ENCODE measurements at places on chromosomes 12 and 14. TPM values are rescaled to one million over a fixed set of nuclear protein-coding genes. Genes with fewer than 3 reads are reported as not detected.

DNA sequence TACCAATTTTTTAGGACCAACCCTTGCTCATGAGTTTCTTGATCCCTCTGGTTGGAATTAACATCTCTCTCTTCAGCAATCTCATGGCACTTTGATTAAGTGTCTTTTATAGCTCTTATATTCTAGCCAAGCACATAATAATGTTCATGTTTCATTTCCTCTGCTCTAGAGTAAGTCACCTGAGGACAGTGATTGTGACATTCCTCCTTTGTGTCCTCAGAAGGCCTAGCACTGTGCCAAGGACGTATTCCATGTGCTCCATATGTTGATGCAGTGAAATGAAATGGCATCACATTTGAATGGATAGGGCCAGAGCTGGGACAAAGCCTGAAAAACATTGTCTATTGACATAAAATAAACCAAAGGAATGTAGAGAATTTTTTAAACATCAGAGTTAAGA lies 322.8 kb upstream of the PRICKLE1 start:
- no peak for DNase-seq

- DNase-seq: no peak
Observed at GRCh38 chr12:124577986-124578385, 10.6 kb upstream of the NCOR2 start.

- DNase-seq: no peak
Observed at GRCh38 chr14:23358042-23358441, 5.4 kb upstream of the SLC22A17 start.

DNA sequence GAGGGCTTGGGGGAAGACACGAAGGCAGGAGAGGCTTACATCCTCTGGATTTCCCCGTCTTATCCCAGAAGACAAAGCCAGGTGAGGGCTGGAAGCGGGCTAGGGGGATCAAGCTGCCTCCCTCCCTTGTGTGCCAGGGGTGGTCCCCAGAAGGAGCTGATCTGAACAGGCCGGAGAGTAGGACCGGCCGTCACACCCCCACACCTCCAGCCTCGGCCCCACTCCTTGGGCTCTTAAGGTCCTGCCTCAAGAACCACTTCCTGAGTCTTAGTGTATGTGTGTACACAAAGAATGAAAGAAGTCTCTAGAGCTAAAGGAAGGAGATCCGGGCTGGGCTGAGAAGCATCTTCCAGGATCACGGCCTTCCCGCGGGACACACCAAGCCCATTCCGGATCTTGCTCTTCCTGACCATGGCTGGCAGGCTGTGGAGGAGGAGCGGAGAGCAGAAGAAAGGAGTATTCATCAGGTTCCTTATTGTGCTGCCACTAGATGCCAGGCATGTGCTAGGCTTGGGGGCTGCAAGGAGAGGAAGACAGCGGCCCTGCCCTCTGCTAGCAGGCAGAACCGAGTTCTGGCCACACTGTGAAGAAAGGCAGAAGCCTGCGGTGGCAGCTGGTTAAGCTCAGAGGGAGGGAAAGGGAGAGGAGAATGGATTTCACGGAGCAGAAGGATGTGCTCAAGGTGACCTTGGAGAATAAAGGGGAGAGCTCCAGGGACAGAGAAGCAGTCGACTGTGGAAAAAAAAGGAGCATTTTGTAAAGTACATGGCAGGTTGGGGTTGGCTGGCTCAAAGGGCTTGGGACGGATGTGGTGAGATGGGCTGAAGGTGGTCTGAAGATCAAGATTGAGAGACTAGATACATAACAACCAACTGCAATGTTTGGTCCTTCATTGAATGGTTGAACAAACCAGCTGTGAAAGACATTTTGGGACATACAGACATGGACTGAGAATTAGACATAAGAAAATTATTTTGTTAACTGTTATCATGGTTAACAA lies 1.3 kb upstream of the CD63 start:
- peak; percentile 58 for DNase-seq

- DNase-seq: no peak
Observed at GRCh38 chr14:75274899-75275569, 3.6 kb upstream of the FOS start.

GRCh38 chr12:95243497-95244183 lies 26.0 kb downstream of the VEZT start:
- DNase-seq: no peak

- no peak for DNase-seq
Observed at GRCh38 chr12:124412646-124413015, 117.7 kb downstream of the RFLNA start.

DNA sequence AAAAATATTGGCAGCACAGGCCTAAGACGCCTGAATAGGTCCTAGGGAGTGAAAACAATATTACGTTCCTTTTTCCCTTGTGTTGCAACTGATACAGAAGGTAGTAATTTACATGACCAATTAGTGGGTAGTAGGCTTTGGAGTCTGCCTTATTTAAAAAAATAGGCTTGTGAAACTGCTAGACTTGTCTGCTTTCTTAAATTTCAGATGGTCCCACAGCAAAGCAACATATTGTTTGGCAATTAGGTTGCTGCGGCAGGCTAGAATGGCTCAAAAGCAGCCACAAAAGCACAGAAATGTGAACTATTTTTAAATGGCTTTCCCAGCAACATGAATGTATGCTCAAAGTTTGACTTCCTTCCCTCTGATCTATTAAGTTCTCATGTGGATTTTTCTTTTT lies 211.9 kb downstream of the TTC8 start:
- no peak for DNase-seq

RAD9B gene
- 0.54 TPM for total RNA-seq

TAS2R20 gene
- 1.7 TPM for total RNA-seq

TSPAN19 gene
- total RNA-seq: 0.59 TPM

PLA2G1B gene
- not detected for total RNA-seq

YY1 gene
- 81.7 TPM for total RNA-seq

MYO1A gene
- total RNA-seq: 0.36 TPM
